ENCODE measurements at places on chromosomes 7 and 10. TPM values are rescaled to one million over a fixed set of nuclear protein-coding genes. Genes with fewer than 3 reads are reported as not detected.
A peak's percentile ranks its signal among the peaks of the same experiment; 100 is the strongest.

The ENTPD1 gene
- total RNA-seq: not detected

The STEAP4 gene
- total RNA-seq: not detected

DNA sequence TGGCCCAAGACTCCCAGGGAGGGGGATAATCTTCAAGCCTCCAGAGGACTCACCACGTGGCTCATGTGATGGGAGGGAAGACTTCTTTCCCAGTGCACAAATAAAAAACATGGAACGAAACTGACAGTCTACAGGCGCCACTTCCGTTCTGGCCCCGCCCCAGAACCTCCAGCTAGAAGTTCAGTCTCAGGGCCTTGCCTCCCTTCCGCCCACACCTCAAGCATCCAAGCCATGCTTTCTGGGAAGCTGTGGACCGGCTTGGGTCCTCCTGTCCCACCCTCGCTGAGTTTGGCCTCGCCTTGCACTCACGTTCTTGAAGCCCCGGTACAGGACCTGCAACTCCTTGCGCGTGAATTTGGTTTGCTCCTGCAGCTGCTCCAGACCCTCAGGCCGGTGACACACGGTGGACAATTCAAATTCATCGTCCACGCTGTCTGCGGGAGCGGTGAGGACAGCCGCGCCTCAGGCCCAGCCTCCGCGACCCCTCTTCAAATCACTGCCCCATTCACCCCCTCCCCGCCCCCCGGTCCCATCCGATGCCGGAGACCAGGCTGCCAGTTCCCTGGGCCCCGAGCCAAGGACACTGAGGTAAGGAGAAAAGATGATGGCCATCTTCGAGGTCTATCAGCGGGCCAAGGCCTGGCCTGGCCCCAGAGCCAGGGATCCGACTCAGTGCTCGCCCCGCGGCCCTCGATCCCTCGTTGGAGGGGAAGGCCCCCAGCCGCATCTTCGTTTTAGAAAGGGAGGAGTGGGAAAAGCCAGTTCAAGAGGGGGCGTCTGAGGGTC, 10.7 kb upstream of the OGA start:
- no peaks in the 10 kb centered on the region for H3K27me3 ChIP-seq
- no peak overlapping the region for H3K27ac ChIP-seq
- DNase-seq: no peak
- H3K4me1 ChIP-seq: peaks cover 11% of the 10 kb centered on the region
- H3K36me3 ChIP-seq: no peaks in the 10 kb centered on the region
- no peak overlapping the region for H3K4me3 ChIP-seq

GRCh38 chr10:101032637-101033224, 1.7 kb downstream of the SFXN3 start:
- no peak for DNase-seq
- peaks cover 74% of the 10 kb centered on the region for H3K27me3 ChIP-seq
- peak overlapping the region; percentile 18 for H3K27ac ChIP-seq
- peaks cover 22% of the 10 kb centered on the region for H3K4me1 ChIP-seq
- H3K4me3 ChIP-seq: peak overlapping the region; percentile 61

DNA sequence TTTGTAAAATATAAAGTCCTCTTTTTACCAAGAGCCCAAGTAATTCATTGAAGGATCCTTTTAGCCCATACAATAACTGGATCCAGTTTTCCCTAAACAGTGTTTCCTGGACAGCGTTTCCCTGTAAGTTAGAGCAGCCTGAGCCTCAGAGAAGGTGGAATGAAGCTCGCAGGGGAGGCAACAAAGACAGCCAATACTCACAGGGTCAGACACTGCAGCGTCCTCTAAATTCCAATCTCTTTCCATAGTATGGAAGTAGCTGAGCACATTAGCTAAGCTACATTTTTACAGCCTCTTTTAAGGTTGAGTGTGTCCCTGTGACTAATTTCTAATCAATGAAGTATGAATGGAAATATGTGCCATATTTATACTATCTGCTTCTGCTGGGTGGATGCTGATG, 193.5 kb downstream of the GRM3 start:
- H3K27ac ChIP-seq: no peak overlapping the region
- no peaks in the 10 kb centered on the region for H3K27me3 ChIP-seq
- H3K4me1 ChIP-seq: peaks cover 13% of the 10 kb centered on the region
- no peak overlapping the region for H3K4me3 ChIP-seq

GRCh38 chr10:54666192-54666591, 134.8 kb downstream of the PCDH15 start:
- no peak for DNase-seq
- peaks cover 12% of the 10 kb centered on the region for H3K4me1 ChIP-seq
- no peak overlapping the region for H3K27ac ChIP-seq
- no peaks in the 10 kb centered on the region for H3K36me3 ChIP-seq
- H3K27me3 ChIP-seq: no peaks in the 10 kb centered on the region
- no peak overlapping the region for H3K4me3 ChIP-seq

DNA sequence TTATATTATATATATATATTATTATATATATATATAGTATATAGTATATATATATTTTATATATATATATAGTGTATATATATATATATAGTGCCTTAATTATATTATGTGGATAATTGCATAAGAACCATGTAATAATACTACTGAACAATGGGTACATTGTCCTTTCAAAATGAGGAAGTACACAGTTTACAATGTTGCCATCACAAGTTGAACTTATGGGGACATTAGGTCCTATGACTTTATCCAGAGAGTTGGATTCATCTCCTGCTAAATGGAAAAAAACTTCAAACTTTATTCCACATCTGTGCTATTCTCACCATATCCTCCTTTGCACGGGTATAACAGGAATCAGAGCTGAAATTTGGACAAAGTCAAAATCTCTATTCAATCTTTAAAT, 105.0 kb upstream of the AGR3 start:
- peaks cover 11% of the 10 kb centered on the region for H3K4me1 ChIP-seq
- H3K4me3 ChIP-seq: no peak overlapping the region
- H3K27ac ChIP-seq: no peak overlapping the region
- peaks cover 8% of the 10 kb centered on the region for H3K27me3 ChIP-seq
- H3K36me3 ChIP-seq: no peaks in the 10 kb centered on the region

- peaks cover 33% of the 10 kb centered on the region for H3K36me3 ChIP-seq
- DNase-seq: no peak
- peak overlapping the region; percentile 24 for H3K27ac ChIP-seq
- H3K4me1 ChIP-seq: no peaks in the 10 kb centered on the region
- no peak overlapping the region for H3K4me3 ChIP-seq
These were observed 31.8 kb downstream of the CCAR1 start for GRCh38 chr10:68752711-68753350.

DNA sequence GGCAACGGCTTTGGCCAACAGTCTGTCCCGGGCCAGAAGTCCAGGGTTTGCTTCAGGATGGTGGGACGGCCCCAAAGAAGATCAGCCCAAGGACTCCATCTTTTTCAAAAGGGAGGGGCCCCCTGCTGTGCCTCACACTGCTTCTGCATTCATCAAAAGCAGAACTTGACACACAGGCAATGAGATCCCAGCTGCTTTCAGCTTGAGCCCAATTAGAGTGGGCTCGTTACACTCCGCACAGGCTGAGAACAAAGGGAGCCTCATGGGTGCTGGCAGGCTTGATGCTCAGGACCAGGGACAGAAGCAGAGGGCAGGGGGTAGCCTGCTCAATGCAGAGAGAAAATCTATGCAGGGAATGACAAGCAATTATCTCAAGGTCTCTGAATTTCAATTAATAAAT, 45.5 kb downstream of the VOPP1 start:
- no peak for DNase-seq
- H3K4me1 ChIP-seq: peaks cover 9% of the 10 kb centered on the region
- no peak overlapping the region for H3K4me3 ChIP-seq
- no peaks in the 10 kb centered on the region for H3K36me3 ChIP-seq
- no peak overlapping the region for H3K27ac ChIP-seq
- H3K27me3 ChIP-seq: no peaks in the 10 kb centered on the region

DNA sequence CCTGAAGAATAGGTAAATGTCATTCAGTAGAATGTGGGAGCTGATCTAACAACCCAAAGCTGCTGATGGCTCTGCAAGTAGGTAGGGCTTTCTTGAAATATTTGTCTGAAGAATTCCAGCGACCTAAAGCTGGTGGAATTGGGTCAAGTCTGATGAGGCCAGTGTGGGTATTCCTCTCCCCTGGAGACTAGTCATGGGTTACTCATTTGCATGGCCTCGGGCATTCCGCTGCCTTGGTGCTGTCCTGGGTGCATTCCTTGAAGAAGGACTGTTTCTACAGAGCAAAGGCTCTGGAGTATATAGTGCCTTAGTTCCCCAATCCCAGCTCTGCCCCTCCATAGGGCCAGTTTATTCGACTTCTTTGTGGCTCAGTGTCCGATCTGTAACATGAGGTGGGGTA, 19.2 kb downstream of the PDK4 start:
- no peak overlapping the region for H3K27ac ChIP-seq
- H3K36me3 ChIP-seq: peaks cover 2% of the 10 kb centered on the region
- DNase-seq: no peak
